Non-pigmented ciliary epithelial cell (primary cell): ENCODE measurements at places on chromosomes 6 and 20.

GRCh38 chr20:57699395-57699794 is 10.4 kb downstream of the PMEPA1 start:
- no peak for DNase-seq

DNA sequence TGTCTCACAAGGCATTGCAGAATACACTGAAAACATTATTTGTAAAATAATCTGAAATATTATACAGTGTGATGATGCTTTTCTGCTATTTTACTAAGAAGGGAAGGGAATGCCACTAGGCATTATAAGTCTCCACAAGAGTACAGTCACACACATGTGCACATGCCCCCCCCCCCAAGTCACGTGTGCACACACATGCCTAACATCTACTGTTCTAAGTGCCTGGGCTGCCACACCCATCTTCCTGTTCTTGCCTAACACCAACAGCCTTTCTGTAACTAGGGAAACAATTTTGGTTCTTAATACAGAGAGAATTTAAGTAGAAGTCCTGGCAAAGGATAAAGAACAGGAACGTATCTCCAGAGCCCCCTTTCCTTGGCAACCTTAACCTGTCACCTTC is 58.2 kb upstream of the BCLAF1 start:
- no peak for DNase-seq

DNA sequence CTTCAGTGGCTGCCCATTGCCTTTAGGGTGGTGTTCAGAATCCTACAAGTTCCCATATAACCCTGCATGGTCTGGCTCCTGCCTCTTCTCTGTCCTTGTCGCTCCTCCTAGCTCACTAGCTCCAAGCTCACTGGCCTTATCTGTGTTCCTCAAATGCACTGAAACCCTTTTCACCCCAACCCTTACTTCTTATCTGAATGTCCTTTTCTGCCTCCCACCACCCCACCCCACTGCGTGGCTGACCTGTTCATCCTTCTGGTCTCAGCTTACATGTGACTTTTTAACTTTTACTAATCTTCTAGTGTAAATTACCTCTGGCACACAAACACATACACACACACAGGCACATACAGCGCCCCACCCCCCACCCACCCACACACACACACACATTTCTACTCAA is 41.0 kb upstream of the GLP1R start:
- DNase-seq = no peak

DNA sequence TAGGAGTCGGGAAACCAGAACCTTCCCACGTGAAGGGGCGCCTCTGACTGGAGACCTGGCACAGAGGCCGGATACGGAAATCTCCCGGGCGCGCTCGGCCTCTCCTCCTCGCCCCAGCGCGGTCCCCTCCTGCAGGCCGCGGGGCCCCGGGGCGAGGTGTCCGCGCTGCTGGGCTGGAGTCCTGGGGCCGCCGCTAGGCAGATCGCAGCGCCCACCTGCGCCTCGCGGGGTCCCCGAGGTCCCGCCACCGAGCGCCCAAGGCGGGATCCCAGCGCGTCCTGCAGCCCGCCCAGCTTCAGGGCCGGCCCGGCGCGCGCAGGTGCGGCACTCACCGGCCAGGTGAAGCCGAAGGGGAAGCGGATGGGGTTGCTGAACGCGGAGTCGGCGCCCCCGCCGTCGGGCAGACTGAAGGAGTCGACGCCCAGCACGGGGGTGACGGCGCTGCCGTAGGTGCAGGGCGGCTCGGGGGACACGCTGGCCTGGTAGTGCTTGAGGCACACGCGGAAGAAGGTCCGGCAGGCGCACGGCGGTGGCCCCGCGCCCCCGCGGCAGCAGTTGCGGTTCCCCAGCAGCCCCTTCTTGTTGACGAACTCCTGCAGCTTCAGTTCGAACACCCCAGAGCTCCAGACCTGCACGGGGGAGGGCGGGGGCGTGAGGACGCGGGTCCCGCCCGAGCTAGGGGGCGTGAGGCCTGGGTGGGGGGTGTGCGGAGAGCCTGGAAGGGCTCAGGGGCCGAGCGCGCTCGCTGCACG is 1.5 kb downstream of the DLL1 start:
- DNase-seq = no peak

- no peak for DNase-seq
Observed at GRCh38 chr6:50785921-50786320, 32.8 kb upstream of the TFAP2B start.

DNA sequence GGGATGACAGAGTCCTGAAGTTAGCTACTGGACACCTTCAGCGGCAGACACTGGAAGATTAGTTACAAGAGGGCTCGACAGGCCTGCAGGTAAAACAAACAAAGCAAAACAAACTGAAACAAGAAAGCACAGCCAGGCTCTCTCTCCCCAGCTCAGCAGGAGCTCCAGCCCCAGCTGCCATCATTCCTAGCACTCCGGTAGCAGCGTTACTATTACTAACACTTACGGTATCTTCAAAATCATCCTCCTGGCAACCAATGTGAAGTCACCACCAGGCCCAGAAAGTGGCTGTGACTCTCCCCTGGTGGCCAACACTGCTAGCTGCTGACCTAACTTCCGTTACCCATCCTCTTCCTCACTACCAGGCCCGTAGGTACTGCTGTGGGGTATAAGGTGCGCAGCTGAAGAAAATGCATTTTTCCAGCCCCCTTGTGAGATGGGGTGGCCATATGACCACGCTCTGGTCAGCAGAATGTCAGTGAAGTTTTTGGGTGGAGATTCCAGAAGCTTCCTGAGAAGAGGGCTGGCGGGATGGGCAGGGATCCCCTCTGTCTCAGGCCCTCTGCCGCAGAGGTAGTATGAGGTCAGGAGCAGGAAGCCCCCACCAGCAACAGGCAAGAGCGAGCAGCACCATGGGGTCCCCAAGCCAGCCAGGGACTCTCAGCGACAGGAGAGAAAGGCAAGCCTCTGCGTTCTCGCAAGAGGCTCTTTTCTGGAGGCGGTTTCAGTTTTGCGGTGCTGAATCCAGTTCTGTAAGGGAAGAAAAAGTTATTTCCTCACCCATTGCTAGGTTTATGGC is 37.4 kb upstream of the TBXT start:
- DNase-seq = no peak

DNA sequence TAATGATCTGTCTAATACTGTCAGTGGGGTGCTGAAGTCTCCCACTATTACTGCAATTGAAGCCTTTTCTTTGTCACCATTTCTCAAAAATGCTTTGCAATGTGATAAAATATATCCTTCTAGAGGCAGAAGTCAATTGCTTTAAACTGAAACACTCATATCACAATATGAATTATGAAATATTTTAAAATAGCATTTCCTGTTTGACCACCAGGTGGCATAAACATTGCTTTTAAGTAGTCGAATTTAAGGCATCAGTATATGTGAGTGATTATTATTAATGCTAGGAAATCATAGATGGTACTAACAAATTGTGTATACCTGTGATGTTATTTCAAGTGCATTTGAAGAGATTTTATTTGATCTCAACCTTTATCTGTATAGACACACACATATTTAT is 87.5 kb downstream of the MEI4 start:
- DNase-seq = peak; percentile 6

GRCh38 chr6:100457311-100457990 is 7.3 kb downstream of the SIM1 start:
- no peak for DNase-seq

DNA sequence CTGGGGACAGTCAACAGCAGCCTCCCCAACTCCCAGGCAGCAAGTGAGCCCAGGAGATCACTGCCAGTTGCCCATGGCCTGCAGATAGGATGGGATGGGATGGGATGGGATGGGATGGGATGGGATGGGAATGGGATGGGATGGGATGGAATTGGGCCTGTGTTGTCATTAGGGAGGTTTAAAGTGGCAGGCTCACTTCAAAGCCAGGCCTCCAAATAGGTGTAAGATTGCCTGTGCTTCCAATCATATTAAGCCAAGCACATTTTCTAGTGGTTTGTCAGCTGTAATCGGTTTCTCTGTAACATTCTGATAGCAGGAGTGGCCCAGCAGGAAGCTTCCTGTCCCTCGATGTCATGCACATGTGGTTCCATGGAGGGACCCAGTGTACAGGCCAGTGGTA is 82.7 kb upstream of the NXT1 start:
- DNase-seq = no peak

GRCh38 chr6:157224951-157225574 is 98.3 kb downstream of the TMEM242 start:
- no peak for DNase-seq

- no peak for DNase-seq
Observed at GRCh38 chr6:14638435-14638905, 520.9 kb downstream of the CD83 start.

- no peak for DNase-seq
Observed at GRCh38 chr20:62989201-62989601, 17.6 kb downstream of the BHLHE23 start.

DNA sequence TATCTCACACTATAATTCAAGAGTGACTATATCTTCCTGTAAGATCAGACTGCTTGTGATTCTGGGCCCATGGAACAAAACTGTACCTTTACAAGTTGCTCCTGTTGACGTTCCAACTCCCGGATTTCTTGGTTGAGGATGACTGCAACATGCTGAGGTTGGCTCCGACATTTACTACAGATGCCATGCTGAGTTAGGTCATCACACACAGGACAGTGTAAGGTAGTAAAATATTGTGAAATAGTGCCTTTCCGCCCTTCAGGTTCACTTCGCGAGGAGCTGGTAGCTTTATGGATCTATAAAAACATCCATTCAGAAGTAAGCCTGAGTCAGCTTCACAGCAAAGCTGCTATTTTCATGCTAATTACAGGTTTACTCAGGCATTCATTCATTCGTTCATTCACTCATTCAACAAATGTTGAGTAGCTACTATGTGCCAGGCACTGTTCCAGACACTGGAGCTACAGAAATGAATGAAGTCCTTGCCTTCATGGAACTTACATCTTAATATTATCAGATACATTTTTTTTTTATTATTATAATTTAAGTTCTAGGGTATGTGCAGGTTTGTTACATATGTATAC is 175.7 kb downstream of the REV3L start:
- DNase-seq = no peak

DNA sequence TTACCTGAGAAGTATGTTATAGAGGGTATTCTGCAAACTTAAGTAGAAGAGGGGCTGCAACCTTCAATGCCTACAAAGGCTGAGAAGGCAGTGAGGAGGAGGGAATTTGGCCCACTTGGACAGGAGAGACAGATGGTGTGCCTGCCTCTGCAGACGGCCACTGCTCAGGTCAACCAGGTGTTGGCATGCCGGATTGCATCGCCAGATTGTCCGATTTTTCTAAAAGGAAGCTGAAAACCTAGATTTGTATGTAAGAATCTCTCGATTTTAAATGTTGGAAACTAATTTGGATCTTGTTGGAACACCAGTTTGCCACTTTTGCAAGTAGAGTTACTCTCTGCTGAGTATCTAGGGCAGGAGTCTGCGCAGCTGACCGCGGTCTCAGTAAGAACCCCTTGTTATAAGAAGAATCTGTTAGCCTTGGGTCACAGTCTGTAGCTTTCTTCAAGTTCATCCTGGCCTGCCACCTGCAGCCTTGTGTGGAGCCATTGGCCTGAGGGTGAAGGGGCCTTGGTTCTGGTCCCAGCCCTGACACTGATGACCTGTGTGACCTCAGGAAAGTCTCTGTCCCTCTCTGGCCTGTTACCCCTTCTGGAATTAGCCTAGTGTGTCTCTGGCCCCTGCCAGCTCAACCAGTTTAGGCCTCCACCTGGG is 54.4 kb downstream of the TGM2 start:
- DNase-seq = no peak

- no peak for DNase-seq
Observed at GRCh38 chr6:137759624-137760023, 107.4 kb upstream of the TNFAIP3 start.

- no peak for DNase-seq
Observed at GRCh38 chr6:72559067-72559466, 62.8 kb upstream of the KCNQ5 start.

DNA sequence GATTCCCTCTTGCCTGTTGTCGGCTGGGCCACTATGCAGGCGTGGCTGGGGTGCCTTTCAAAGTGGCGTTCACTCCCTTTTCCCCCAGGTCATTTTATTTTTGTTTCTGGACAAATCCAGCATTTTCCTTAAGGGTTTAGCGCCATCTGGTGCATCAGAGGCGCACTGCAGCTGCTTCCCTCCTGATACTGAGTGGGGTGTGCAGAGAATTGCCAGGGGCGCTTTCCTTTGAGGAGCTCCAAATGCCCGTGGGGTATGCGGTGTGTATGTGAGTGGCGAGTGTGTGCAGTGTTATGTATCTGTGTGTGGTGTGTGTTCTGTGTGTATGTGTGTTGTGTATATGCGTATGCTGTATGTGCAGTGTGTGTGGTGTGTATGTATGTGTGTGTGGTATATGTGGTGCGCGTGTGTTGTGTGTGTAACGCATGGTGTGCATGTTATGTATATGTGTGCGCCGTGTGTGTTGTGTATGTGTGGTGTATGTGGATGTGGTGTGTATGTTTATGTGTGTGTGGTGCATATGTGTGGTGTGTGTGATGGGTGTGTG is 100.1 kb upstream of the AGPAT4 start:
- no peak for DNase-seq

GRCh38 chr20:605237-605636 is 4.9 kb downstream of the TCF15 start:
- DNase-seq = no peak

GRCh38 chr6:137989664-137990063 is 117.6 kb downstream of the PERP start:
- DNase-seq = no peak

DNA sequence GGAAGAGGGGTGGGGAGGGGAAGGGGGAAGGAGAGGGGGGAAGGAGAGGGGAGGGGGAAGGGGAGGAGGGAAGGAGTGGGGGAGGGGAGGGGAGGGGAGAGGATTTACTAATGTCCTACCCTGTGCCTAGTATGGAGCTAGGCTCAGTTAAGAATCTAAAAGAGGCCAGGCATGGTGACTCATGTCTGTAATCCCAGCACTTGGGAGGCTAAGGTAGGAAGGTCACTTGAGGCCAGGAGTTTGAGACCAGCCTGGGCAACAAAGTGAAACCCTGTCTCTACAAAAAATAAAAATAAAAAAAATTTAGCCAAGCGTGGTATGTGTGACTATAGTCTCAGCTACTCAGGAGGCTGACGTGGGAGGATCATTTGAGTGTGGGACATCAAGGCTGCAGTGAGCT is 13.0 kb downstream of the UBE2J1 start:
- DNase-seq = no peak

DNA sequence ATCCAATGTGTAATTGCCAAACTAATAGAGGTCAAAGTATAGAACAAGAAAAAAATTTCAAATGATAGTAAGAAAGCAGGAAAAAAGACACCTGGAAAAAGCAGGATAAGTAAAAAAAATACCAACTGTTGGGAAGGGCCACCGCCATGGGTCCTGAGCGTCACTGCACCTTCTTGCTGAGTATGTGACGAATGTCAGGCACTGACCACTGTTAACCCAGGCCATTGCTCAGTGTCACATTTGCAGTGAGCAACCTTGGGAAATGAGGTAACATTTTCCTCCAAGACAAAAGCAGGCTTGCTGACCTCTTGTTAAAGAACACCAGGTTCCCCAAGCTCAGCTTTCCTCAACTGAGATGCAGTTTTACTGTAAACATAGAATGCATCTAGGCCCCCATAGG is 15.6 kb upstream of the RPS6KA2 start:
- DNase-seq = no peak

DNA sequence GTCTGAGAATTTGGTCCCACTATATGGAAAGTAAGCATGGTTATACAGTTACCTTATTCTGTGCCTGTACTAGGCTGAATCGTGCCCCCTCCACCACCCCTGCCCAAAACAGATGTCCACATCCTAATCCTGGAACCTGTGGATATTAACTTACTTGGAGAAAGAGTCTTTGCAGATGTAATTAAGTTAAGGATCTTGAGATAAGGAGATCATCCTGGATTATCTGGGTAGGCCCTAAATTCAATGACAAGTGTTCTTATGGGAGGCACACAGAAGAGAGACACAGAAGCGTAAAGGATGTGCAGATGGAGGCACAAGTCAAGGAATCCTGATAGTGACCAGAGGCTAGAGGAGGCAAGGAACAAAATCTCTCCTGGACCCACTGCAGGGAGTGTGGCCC is 116.7 kb upstream of the MAN1A1 start:
- DNase-seq = no peak
